ENCODE measurements at places on chromosomes 4 and X. TPM values are rescaled to one million over a fixed set of nuclear protein-coding genes. Genes with fewer than 3 reads are reported as not detected.

Gene PDCL2
- total RNA-seq: not detected

Gene FAM133A
- total RNA-seq: not detected

Gene FGF2
- 54.7 TPM for total RNA-seq

DNA sequence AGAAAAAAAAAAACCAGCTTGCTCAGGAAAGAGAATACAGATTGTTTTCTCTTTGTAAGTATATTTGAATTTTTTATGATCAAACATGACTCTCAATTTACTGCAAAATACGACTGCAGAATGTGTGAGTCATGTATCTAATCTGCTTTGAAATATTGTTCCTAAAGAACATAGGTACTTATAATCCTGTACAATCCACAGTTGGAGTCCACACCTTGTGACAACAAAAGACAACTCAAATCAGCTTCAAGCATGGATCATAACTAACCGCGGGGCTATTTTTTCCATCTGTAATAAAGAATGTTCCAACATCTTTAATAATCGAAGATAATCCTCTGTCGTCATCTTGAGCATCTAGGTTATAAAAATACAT is 77.8 kb upstream of the STIM2 start:
- DNase-seq: no peak

DNA sequence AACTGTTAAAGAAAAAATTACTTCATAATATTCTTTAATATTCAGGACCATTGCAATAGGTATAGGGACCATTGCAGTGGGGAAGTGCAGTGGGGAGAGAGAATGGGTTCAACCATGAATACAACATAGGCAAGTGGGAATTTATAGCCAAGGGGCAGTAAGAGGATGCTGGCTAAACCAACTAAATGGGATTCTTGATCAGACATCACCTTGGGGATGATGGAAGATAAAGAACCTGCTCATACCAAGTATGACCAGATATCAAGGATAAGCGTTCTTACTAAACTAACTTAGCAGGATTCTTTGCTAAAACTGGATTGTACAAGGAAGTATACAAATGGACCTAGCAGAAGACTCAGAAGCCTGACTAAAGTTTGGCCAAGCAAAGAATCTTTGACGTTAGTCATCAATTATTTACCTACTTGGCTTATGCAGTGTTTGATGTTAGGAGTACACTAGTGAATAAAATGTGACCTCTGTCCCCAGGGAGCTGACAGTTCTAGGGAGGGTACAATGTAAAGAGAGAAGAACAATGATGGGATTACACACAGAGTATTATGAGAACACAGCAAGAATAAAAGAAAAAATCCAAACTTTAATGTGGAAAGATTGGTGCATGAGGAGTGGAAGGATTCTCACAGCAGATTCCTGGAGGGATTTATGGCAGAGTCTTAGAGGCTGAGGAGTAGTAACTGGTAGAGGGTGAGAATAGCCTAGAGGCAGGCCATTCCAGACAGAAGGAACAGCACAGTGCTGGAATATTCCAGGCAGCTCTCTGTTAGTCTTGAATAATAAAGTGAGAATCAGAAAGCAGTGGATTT is 54.7 kb upstream of the MYOZ2 start:
- DNase-seq: no peak

DNA sequence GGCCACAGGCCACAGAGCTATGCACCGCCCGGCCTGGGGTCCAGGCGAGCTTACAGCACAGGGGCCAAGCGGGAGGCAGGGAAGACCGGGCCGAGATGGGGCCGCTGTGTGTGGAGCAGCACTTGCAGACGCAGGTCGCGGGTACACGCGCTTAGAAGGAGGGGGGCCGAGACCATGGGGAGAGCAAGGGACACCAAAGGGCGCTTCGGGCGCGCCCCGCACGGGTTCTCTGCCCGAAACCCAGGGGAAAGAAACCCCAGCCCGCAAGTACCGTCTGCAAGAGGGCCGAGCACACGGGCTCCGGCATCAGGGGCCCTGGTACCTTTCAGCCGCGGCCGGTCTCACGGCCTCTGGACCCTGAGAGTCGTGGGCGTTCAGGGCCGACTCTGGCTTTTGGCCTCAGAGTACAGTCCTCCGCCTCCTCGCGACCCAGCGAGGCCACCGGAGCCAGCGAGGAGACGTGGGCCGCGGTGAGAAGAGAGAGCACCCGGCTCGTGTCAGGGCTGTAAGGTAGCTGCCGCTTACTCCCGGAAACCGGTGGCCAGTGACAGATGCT is 342 bp downstream of the EOLA2 start:
- peak; percentile 71 for DNase-seq

GRCh38 chrX:43703211-43703791 is 47.2 kb downstream of the MAOA start:
- DNase-seq: no peak

- DNase-seq: no peak
Observed at GRCh38 chr4:76756416-76756815, 141.5 kb downstream of the SOWAHB start.

- no peak for DNase-seq
Observed at GRCh38 chr4:161404346-161405110, 759.3 kb downstream of the FSTL5 start.

Measured in sigmoid colon (tissue), 7 donors.